ENCODE measurements at places on chromosomes 2 and 18.

DNA sequence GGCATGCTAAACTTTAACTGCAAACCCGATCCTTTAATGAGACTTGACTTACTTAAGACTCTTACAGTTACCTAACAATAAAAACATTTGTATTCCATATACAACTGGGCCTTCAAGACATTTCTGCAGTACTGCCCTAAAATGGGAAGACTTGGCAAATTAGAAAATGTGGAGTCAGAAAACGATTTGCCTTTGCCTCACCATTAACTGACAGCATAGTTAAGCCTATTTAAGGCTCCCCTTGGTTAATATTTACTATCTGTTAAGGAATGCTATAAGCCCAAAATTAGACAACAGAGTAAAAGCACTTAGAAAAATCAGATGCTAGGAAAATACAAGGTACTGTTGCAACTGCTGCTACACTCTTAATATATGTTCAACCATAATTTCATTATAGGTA lies 18.7 kb downstream of the TYW5 start:
- DNase-seq, result no peak

GRCh38 chr2:27249891-27250651 lies 12.8 kb downstream of the SLC30A3 start:
- no peak for DNase-seq

- no peak for DNase-seq
Measured at GRCh38 chr2:101032084-101032776, 30.1 kb downstream of the RPL31 start.

- DNase-seq, result no peak
Measured at GRCh38 chr2:66697366-66697765, 262.4 kb downstream of the MEIS1 start.

- DNase-seq, result no peak
Measured at GRCh38 chr18:21820033-21820810, 79.6 kb downstream of the MIB1 start.

DNA sequence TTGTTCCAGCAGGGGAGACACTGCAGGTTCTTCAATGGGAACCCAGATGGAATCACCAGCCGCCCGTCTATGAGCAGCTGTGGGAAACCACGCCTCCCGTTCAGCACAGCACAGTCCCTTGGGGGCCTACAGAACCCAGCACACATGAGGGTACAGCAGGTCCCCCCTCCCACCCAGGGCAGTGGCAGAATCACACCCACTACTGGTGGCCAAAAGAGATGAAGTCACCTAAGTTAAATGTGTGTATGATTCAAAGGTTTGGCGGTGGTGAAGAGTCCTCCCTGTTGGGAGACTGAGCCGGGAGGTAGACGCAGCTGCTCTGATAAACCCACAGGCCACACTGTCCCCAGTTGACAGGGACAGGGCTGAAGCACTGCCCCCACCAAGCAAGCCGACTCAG lies 44.3 kb downstream of the L3MBTL4 start:
- DNase-seq, result peak; percentile 21

- no peak for DNase-seq
Measured at GRCh38 chr18:48962252-48962993, 11.7 kb upstream of the SMAD7 start.

GRCh38 chr2:217360781-217361482 lies 501.1 kb upstream of the TNP1 start:
- DNase-seq, result no peak

DNA sequence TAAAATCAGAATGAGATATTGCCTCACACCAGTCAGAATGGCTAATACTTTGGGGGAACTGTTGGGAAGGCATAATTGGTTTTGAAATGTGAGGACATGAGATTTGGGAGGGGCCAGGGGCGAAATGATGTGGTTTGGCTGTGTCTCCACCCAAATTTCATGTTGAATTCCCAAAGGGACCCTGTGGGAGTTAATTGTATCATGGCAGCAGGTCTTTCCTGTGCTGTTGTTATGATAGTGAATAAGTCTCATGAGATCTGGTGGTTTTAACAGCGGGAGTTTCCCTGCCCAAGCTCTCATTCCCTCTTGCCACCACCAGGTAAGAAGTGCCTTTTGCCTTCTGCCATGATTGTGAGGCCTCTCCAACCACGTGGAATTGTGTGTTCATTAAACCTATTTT lies 59.6 kb downstream of the CSRNP3 start:
- no peak for DNase-seq

DNA sequence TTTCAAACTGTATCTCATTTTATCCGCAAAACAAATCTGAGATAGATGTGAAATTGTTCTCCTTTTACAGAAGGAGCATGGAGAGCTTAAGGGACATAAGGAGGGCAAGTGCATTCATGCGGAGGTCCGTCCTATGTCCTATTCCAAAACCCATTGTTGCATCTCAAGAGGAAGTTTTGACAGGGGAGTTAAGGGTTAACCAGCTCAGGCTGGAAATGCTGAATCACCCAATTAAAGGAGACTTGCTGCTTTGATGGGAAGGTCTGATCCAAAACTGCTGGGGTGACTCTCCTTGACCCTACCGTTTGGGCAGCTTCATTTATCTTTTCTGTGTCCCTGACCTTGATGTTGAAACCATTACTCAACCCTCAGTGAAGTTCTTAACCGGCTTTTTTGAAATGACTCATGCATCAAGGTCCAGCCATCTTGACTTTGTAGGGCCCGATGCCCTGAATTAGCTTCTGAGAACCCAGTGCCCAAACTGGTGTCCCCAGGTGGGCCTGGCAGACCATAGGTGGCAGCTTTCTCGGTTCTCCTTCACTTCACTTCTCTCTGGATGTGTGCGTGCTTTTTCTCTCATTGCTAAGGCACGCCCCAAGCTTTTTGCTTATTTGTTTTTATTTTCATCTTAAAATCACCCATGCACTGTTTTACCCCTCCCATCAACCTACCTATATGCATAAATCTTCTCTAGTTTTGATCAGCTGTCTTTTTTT lies 15.9 kb upstream of the TXNDC2 start:
- no peak for DNase-seq

- no peak for DNase-seq
Measured at GRCh38 chr2:201007584-201007998, 44.1 kb upstream of the ORC2 start.

GRCh38 chr18:24397131-24397693 lies 412 bp downstream of the OSBPL1A start:
- peak; percentile 65 for DNase-seq

DNA sequence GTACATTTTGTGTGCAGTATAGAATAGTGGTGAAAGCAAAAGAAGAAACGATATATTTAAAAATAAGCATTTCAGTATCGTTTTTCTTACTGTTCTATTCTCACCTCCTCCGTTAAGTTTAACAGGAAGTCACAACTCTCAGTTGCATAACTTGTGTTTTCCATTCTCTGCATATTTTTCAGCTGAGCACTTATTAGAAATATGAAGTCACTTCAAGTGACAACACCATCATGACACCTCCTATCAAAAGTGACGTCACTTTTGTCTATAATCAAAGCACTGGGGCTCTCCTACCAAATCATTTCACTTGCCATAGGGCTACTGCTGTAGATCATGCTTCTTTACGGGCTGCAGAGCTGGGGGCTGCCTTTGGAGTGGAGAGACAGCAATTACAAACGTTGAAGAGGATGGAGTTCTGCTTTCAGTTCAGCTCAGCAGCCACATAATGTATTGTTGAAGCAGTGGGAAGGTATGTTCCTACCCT lies 36.3 kb downstream of the STAT4 start:
- no peak for DNase-seq

- DNase-seq, result no peak
Measured at GRCh38 chr2:187224989-187225388, 223.1 kb downstream of the CALCRL start.

DNA sequence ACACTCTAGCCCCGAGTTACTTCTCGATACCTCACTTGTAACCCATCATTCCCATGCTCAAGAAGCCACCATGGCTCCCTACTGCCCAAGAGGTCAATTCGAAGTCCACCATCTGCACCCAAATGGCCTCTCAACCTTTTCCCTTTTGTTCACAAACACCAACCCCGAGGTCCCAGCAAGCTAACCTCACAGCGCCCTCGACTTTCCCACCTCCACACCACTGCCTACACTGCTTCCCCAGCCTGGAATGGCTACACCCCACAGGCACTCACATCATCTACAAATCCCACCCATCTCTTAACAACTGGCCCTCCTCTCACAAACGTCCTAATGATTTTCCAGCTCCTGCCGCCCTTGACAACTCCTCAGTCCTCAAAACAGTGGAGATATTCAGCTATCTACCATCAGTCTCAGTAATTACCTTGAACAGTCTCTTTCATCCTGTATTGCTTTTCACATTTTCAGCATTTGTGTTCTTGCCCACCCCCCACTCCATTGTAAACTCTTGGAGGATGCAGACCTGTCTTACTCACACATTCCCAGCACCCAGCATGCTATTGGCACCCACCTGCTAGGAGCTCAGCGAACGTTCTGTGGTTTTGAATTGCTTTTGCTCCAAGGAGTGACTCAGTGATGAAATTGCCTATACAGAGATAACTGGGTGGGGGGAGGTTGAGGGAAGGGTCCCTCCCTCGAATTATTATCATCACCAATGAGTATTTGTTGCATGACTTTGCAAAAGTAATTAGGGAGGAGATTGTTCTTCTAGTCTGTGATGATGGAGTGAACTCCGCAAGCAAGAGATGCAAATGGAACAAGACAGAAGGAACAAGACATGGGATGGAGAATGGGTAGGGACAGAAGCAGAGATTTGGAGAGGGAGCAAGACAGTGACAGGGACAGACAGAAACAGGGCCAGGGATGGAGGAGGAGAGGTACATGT lies 106.8 kb downstream of the CYP26B1 start:
- no peak for DNase-seq

GRCh38 chr2:198186257-198186656 lies 381.9 kb downstream of the PLCL1 start:
- no peak for DNase-seq

GRCh38 chr2:84906108-84906899 lies 848 bp downstream of the TMSB10 start:
- DNase-seq, result no peak

DNA sequence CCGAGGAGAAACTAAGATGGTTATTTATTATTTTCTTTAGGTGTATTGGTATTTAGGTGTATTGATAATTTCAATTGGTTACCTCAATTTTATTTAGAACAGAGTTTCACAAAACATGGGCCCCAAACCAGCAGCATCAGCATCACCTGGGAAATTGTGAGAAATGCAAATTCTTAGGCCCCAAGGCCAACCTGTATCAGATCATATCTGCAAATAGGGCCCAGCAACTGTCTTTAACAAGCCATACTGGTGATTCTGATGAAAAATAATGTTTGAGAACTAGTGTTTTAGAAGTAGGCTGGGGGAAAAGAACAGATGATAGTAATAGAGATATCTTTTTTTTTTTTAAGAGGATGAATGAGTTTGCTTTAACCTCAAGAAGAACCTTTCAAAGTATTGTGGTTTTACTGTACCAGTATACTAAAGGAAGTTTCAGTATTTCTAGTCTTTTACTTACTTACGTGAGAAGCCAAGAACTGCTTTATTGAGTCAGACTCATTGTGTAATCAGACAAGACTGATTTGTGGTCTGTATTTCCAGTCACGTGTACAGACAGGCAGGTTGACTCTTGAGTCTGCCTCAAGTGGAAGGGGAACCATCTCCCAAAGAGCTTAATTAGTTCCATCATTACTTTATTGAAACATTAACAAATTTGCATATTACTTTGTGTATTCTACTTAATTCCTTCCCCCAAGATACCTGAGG lies 60.4 kb upstream of the GAREM1 start:
- DNase-seq, result peak; percentile 79

- DNase-seq, result no peak
Measured at GRCh38 chr2:229582151-229582550, 132.2 kb downstream of the DNER start.

GRCh38 chr2:205495819-205496218 lies 186.5 kb upstream of the NRP2 start:
- no peak for DNase-seq

DNA sequence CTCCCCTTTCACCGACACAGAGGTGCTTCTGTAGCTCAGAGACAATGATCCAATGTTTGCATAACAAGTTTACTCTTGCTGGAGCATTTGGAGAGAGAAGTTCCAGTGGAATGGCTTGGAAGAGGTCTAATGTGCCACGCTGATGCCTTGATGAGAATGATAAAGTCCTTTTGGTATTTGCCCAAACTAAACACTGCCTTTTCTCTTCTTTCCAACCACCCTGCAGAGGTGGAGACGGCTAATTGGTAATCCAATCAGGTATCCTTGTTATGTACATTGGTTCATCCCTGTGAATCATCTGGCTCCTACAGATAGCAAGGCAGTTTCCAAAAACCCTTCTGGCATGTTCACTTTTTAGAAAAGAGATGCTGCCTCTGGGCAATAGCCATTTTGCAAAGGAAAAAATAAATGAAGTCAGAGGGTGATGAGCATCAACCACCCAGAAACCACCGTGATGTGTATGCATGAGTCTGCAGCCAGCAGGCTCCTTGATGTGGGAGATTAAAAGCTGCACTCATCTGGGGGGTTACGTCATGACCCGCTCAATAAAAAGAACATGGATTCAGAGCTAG lies 40.6 kb downstream of the KIAA2012 start:
- no peak for DNase-seq

DNA sequence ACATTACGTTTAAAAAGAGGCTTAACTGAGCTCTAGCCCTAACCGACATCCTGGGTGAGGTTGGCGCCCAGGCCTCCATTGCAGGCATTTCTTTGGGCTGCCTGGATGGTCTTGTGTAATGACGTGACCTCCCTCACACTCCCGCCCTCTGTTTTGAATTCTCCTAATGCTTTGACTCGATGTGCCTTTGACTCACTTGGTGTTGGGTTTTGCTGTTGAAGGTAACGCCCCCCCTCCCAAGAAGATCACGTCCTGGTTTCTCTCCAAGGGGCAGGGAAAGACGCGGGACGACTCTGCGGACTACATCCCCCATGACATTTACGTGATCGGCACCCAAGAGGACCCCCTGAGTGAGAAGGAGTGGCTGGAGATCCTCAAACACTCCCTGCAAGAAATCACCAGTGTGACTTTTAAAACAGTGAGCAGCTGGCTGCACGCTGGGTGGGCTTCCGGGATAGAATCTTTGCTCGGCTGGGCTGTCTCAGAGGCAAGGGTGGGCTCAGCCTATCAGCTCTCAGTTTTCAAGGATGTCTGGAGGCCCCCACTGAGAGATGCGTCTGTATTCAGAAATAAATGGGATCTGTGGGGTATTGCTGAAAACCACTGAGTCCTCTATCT lies 87.9 kb upstream of the ATG16L1 start:
- DNase-seq, result no peak

DNA sequence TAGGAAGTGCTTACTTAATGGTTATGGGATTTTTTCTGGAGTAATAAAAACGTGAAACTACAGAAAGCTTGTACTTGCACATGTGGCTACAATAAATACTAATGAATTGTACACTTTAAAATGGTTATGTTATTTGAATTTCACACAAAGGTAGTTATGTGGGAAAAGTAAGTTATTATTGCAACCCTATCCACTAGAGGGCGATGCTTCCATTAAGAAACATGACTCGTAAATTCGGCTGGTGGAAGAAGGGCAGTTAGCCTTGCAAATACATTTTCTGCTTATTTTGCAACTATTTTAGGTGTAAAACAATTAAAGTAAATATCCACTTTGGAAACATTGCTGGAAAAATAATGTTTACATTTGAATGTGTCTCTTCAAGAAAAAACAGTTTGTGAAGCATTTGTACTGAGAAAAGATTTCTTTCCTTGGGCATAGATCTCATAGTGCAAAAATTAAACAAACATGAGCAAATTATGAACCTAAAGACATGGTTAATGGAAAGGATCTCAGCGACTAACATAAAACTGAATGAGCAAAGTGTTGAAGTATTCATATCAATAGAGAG lies 68.1 kb upstream of the CSRNP3 start:
- peak; percentile 43 for DNase-seq

- DNase-seq, result no peak
Measured at GRCh38 chr18:10462597-10462996, 8.2 kb downstream of the APCDD1 start.

All from NCI-H1105 (cell line).